ENCODE measurements at places on chromosomes 4 and X.

- DNase-seq = no peak
Measured at GRCh38 chrX:149979126-149979644, 40.9 kb upstream of the EOLA2 start.

- DNase-seq = no peak
Measured at GRCh38 chr4:77126809-77127208, 30.2 kb upstream of the CCNG2 start.

DNA sequence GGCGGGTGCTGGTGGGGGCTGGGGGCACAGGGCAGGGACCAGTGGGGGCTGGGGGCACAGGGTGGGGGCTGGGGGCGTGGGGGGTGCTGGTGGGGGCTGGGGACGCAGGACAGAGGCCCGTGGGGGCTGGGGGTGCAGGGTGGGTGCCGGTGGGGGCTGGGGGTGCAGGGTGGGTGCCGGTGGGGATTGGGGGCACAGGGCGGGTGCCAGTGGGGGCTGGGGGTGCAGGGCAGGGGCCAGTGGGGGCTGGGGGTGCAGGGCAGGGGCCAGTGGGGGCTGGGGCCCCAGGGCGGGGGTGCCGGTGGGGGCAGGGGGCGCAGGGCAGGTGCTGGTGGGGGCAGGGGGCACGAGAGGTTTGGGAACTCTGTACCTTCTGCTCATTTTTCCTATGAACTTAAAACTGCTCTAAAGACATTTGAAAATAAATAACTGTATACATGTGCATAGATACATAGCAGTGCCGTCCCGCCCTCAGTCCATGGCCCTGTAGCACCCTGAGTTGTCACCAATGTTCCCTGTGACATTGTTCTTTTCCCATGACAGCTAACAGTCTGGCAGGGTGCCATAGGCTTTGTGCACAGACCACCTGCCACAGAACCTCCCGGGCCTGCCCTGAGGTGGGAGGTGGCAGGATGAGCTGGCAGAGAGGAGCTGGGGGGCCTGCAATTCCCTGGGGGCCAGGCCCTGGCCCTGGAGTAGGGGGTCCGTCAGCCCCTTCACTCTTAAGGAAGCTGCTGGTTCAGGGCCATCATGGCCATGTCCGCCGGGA lies 35.6 kb upstream of the ADRA2C start:
- no peak for DNase-seq

GRCh38 chr4:1998296-1998695 lies 10.5 kb downstream of the NELFA start:
- no peak for DNase-seq

DNA sequence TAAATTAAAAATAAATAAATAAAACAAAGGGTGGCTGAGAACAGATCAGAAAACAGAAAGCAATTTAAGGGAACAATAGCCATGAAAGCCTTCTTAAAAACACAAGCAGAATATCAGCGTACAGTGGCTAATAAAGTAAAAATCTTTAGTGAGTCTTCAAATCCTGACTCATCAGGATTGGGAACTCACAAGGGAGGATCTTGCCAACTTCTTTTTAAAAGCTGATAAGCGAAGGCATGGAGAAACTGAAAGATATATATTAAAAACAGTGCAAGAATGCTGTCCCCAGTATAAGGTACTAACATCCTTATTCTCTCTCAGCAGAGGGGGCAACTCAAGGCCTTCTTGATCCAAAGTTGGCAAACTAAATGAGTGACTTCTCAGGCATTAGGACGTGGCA lies 180.1 kb downstream of the DHX15 start:
- DNase-seq = no peak

GRCh38 chr4:155073852-155074251 lies 134.6 kb upstream of the NPY2R start:
- DNase-seq = no peak

- no peak for DNase-seq
Measured at GRCh38 chr4:41160856-41161255, 53.5 kb downstream of the APBB2 start.

GRCh38 chr4:39490322-39490721 lies 31.5 kb downstream of the LIAS start:
- DNase-seq = no peak

DNA sequence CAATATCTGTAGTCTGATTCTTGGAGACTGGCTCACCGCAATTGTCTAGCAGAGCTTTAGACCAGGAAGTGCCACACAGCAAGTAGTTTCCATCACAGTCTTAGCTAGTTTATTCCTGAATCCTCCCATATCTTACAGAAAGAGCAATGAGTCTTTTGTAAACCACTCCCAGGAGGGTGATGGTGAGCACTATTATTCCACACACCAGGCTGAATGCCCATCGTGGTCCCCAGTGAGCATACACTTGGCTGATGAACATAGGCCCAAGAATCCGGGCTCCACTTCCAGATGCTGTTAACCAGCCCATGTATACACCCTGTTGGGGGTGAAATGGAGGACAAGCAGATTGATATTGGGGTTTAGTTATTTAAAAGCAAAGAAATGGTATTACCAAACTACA lies 39.8 kb downstream of the PLK4 start:
- DNase-seq = no peak

Measured in HepG2 (cell line).